ENCODE measurements at places on chromosomes 2 and 18.

GRCh38 chr2:235146871-235147565 lies 195.2 kb downstream of the SH3BP4 start:
- no peak for DNase-seq

DNA sequence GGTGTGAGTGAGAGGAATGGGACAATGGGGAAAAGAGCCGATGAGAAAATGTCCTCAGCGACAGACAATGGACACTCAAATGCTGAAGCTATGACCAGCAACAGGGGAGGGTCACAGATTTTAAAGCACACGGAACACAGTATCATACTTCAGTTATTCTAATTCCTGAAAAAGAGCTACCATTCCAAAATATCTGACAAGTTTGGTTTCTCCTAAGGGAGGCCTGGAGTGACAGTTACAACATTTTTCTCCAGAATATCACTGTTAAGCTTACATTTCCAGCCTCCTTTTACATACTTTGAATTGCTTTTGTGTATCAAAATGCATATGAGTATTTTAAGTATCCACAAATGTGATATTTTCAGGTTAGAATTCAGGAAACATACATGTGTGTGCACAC lies 321.6 kb upstream of the THUMPD2 start:
- no peak for DNase-seq

GRCh38 chr2:55947752-55948151 lies 24.2 kb upstream of the EFEMP1 start:
- no peak for DNase-seq

DNA sequence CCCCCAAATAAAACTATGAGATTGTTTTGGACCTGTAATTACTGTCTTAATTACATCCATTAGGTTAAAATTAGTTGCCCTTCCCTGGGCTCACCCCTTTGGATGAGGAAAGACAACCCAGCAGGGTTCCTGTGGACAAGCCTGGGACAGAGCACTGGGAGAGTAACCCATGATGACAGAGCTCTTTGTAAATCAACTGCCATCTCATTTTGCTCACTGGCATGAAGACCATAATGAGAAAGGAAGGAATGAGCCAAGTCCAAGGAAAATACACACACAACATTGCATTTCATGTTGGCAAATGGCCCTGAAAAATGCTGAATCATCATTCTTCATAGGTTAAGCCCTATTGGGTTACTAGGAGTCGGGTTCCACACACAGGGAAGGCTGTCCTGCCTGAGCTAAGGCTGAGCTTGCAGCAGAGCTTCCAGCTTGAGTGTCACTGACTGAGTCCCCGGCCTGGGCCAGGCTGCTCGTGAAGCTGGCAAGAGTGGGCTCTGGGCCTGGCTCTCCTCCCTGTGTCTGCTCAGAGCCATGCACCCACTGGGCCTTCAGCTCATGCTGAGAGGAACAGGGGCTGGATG lies 94.1 kb upstream of the ACAA2 start:
- DNase-seq: no peak

- DNase-seq: no peak
Measured at GRCh38 chr2:28240937-28241336, 151.7 kb upstream of the FOSL2 start.

- no peak for DNase-seq
Measured at GRCh38 chr2:3126911-3127621, 250.6 kb downstream of the EIPR1 start.

GRCh38 chr18:69567813-69568488 lies 167.3 kb downstream of the DOK6 start:
- DNase-seq: no peak

GRCh38 chr2:112304298-112304941 lies 29.0 kb downstream of the ZC3H6 start:
- DNase-seq: no peak

DNA sequence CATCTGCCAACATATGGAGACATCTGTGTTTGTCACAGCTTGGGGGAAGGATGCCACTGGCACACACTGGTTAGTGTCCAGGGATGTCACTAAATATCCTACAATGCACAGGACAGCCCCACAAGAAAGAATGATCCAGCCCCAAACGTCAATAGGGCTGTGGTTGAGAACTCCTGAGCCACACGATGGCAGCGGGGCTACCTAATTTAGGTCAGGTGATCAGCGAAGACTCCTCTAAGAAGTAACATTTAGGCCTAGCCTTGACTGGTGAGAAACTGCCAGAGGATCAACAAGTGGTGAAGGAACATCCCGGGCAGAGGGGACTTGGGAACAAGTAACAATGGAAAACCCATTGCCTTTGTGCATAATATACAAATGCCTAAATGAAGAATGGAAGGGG lies 5.0 kb upstream of the TGIF1 start:
- DNase-seq: no peak

DNA sequence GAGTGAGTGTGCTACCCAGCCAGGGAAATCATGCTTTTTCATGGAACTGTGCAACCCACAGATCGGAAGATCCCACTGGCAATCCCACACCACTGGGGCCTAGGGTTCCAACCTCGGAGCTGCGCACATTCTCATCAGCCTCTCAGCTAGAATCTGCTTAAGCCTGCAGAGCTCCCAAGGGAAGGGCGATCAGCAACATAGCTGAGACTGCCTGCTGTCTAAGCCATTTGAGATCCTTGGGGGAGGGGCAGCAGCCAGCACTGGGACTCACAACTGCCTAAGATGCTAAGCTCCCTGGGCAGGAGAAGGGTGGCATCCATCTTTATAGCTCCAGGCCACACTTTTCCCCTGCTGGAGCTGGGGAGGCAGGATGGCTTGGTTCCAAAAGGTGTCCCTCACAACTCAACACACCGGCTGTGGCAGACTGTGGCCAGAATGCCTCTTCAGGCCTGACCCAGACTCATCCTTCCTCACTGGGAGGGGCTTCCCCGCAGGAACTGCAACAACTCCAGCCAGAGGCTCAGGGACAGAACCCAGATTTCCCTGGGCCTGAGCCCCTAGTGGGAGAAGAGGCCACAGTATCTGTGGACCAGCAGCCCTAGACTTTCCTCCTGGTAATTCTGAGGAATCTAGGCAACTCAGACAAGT lies 1133.3 kb upstream of the PIK3C3 start:
- DNase-seq: no peak

- DNase-seq: no peak
Measured at GRCh38 chr2:112841295-112842044, 4.9 kb upstream of the IL1B start.

- DNase-seq: no peak
Measured at GRCh38 chr2:53770264-53770663, 2.7 kb downstream of the CHAC2 start.

DNA sequence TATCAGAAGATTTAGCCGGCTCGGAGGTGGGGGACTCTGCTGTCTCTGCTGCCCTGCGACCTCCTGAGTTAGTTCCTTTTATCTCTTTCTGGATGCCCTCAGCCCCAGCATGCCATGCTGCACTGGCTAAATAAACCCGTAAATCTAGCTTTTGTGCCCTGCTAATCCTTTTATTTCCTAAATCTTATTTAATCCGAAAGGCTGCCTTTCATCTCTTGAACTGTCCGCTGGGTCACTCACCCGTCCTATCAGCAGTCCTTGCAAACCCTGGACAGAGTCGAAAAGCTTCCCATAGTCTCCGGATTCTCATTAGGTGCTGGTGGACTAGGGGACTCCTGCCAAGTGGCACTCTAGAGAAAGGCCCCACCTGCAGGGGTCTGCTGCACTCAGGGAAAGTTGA lies 122.0 kb upstream of the APCDD1 start:
- no peak for DNase-seq

- no peak for DNase-seq
Measured at GRCh38 chr2:143675021-143675420, 545.8 kb downstream of the ARHGAP15 start.

DNA sequence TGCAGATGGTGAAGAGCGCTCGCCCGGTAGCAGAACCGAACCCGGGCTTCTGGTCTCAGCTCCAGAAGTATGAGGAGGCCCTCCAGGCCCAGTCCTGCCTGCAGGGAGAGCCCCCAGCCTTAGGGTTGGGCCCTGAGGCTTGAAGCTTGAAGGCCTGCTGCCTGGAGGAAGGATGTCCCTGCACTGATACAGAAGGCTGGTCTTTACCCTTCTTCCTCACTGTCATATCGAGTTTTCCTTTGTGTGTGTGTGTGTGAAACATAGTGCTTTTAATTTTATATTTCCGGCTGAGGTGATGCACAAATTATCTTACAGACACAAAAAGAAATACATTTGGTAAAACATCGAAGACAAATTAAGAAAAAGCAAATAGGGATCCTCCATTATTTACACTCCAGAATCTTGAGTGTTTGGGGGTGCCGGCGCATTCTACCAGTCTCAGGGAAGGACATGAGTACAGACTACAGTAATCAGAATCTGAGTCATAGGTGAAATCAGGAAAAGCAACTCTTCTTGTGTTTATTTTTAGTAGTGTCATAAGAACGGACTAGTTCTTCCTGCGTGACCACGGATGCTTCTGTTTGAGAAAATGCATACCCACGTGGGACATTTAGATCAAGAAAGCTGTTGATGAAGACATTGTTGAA lies 1.3 kb downstream of the DUSP28 start:
- DNase-seq: no peak

DNA sequence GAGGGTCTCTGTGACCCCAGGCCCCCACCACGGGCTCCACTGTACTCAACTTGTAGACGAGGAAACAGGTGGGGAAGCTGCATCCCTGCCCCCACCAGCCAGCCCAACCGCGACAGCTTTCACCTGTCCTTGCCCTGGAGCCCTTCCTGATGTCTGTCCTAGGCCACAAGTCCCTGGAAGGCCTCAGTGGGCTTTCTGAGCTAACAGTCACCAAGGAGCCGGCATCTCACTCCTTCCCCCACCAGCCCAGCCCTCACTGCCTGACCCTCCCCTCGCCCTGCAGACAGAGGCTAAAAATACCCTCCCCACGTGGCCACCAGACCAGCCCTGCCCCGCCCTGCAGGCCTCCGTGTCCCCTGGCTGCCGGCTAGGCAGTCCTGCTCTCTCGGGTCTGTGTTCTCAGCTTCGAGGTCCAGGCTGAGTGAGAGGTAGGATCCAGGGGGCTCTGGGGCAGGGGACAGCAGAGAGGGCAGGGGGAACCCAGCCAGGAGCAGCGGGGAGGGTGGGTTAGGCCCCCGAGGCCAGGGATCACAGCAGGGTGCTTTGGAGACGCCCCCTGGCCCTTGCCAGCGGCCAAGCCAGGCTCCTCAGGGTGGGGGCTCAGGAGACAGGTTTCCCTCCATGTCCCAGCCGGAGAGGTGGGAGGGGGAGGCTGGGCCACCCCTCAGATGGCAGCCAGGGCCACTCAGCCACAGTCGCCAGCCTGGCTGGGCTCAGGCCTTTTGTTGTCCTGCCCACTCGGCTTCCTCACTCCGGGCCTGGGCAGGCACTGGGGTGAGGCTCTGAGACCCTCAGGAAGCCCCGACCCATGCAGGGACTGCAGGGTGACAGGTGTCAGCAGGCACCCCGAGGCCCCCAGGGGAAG lies at the start of gene KLHL30:
KLHL30 (plus strand) TSS at position 338 of the 865 bp plus-strand sequence. CDS start 2,087 bp downstream, outside the sequence.
- no peak for DNase-seq

GRCh38 chr18:40935423-40935822 lies 1019.6 kb upstream of the PIK3C3 start:
- DNase-seq: no peak

DNA sequence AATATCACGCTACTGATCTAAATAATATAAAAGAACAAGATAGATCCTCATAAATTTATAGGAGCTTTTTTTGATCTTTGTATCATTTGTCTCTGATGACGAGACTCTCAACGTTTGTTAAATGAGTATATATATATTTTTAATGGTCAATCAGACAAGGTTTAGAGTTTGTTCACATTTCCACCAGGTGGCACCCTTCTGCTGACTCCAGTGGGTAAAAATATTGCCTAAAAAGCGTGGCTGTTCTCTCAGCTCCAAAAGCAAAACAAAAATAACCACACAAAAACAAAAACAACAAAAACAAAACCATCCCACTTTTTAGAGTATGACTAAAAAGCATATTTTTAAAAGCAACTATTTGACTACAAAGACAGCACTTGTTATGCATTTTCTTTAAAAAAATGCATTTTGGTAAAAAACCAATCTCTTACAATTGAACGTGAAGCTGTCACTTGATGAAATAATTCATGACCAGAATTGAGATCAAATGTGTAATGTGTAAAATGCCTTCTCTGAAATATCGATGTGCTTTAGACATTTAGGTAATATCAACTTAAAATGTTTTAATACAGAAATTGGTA lies 723.2 kb downstream of the DPP10 start:
- DNase-seq: no peak

DNA sequence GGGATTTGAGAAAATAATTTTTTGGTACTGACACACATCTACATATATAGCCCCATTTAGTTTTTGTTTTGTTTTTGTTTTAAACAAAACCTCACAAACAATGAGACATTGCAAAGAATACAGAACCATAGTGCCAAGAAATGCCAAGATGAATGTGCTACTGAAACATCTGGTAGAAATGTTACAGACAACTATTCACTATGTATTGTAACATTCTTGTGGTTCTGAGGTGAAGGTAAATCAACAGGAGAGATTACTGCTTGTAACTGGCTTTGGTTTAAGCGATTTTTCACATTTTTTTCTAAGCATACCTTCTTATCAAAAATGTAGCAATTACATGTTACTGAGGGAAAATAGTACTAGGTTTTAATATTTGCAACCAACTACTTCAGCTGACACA lies 281.3 kb downstream of the ZNF804A start:
- no peak for DNase-seq

DNA sequence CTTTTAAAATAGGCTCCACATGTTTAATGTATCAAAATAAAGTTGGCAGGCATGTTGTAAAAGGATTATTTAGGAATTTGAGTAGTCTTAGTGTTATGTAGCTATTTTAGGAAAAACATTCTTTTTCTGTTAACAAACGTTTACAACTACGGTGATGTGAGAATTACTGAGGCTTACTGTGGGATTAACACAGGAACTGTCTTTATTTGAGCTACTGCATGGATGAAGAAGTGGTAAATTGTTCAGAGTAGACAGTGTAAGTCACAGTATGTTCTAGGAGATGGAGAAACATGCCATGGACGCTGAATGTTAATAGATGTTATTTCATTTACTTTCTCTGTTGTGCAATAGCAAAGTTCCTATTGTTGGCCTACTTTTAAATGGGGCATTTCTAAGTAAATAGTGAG lies 1.6 kb downstream of the PPM1B start:
- DNase-seq: no peak

DNA sequence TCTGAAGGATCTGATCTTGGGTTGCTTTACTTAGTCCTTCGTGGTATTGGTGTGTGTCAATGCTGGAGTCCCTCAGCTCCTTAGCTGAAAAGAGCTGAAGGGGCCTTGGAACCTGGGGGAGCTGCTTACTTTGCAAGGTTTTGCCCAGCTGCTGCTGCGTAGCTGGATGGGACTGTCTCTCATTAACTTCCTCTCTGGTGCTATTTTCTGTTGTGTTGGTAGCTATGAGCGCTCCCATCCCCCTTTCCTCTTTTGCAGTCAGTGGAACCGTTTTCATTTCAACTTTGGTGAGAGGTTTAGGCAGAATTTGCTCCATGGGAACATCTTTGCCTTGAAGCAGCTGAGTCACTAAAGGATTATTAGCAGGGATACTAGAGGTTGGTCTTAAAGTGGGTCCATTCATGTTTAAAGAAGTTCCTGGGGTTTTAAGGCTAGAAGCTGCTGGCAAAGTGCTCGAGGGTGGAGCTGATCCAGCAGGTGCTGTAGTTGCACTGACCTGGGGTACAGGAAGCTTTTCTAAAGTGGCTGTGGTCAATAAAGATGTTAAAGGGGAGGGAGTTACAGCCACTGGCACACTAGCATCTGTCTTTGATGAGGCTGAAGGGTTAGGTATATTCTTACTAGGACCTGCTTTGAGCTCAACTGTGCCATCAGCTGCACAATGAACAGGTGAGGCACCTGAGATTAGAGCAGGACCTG lies 69.9 kb upstream of the DTNB start:
- DNase-seq: no peak

GRCh38 chr2:235746257-235746934 lies 252.6 kb downstream of the AGAP1 start:
- DNase-seq: no peak

Data from activated naive CD4-positive, alpha-beta T cell (primary cell).